Mucosa of gallbladder (tissue), 1 donor: ENCODE measurements at places on chromosomes 1 and 21. TPM values are rescaled to one million over a fixed set of nuclear protein-coding genes. Genes with fewer than 3 reads are reported as not detected.

CLDN17 gene
- not detected for total RNA-seq

KLF17 gene
- total RNA-seq: not detected

CA6 gene
- not detected for total RNA-seq

- DNase-seq: no peak
These were observed 78.9 kb upstream of the LBR start for GRCh38 chr1:225506727-225507126.

DNA sequence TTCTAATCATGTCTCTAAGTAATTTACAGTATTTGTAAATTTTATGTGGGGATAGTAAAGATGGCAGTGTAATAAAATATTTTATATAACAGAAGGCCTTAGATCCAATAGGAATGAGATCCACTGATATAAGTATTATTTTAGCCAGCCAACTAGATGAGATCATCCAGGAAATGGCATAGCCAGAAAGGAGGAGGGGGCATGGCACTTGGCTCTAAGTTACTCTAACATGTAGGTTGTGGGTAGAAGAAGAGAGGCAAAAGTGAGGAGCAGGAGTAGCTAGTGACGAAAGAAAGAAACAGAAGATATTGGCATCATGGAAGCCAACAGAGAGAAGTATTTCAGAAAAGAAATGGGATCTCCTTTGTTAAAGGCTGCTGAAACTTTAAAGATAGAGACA lies 426.1 kb downstream of the PTPRC start:
- DNase-seq: no peak

DNA sequence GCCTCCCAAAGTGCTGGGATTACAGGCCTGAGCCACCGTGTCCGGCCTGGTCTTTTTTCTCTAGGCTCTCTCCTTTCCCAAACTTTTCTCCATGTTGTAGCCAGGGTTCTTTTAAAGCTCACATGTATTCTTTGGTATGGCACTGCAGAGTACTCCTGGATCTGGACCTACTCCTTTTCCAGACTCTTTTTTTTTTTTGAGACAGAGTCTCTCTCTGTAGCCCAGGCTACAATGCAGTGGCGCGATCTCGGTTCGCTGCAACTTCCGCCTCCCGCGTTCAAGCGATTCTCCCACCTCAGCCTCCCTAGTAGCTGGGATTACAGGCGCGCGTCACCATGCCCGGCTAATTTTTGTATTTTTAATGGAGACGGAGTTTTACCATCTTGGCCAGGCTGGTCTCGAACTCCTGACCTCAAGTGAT lies 602 bp upstream of the MED18 start:
- no peak for DNase-seq

DNA sequence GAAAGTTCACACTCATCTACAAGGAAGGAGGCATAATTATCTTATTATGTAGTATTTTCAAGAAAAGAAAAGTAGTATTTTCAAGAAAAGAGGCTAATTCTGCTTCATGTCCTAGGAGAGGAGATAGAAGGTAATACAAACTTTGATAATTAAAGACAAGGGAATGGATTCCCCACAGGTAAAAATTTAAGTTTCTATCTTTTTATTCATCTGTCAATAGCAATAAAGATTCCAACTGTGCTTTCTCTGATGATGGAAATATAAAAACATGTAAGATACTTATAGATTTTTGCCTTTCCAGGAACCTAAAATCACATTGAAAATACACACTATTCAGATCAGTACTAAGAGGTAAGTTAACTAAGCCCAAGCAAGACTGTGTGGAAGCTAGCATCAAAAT lies at the start of gene OR2M2:
OR2M2 (plus strand) TSS at position 301 of the 400 bp plus-strand sequence. CDS start 5,165 bp downstream, outside the sequence.
- DNase-seq: no peak
